Kidney glomerular epithelial cell (primary cell): ENCODE measurements at places on chromosomes 1 and 21.
A peak's percentile ranks its signal among the peaks of the same experiment; 100 is the strongest.

DNA sequence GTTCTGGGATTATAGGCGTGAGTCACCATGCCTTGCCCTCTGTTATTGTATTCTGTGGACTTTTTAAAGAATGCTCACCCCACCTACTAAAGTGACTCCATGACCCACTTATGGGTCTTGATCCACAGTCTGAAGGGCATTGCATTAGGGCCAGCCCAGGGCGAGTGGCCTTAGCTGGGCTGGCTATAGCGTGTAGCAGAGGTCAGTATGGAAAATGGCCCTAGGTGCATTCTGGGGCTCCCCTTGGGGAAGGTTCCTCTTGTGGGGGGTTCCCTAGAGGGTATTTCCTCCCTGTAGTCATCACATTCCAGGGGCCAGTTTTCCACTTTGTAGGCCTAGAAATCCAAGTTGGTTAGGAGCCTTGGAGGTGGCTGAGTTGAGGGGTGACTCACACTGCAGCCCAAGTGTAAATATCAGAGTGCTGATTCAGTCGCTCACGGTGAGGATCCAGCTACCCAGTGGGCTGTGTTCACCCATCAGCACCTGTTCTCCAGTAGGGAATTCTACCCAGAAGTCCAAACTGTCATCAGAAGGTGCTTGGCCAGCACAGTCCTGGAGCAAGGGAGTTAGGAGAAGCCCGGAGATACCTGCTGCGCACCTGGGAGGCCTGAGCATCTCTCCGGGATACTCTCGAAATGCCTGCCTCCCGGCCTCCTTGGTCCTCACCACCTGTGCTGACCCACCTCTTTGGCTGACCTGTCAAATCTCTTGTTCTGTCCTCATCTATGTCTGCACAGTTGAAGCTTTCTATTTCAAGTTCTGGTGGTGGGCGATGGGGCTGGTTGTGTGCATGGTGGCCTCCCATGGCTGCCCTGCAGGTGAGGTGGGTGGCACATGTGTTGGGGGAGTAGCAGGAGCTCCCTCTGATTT is 52.2 kb downstream of the NENF start:
- peak; percentile 95 for DNase-seq

DNA sequence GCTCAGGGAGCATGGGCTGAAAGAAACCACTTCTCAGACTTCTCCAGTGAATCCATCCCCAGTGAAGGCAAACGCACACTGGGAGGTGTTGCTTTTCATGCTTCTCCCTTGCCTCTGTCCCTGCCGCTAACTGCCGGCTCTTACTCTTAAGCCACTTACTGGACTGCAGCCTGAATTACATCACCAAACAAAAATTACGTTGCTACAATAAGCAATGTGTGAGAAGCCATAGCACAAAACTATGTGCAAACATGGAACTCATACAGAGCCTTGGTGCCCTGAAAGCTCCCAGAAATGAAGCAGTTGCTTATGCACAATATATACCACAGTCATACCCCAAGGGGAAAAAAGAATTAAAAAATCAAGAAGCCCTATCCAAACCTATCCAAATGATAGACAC is 375.2 kb downstream of the KCNH1 start:
- DNase-seq = no peak

DNA sequence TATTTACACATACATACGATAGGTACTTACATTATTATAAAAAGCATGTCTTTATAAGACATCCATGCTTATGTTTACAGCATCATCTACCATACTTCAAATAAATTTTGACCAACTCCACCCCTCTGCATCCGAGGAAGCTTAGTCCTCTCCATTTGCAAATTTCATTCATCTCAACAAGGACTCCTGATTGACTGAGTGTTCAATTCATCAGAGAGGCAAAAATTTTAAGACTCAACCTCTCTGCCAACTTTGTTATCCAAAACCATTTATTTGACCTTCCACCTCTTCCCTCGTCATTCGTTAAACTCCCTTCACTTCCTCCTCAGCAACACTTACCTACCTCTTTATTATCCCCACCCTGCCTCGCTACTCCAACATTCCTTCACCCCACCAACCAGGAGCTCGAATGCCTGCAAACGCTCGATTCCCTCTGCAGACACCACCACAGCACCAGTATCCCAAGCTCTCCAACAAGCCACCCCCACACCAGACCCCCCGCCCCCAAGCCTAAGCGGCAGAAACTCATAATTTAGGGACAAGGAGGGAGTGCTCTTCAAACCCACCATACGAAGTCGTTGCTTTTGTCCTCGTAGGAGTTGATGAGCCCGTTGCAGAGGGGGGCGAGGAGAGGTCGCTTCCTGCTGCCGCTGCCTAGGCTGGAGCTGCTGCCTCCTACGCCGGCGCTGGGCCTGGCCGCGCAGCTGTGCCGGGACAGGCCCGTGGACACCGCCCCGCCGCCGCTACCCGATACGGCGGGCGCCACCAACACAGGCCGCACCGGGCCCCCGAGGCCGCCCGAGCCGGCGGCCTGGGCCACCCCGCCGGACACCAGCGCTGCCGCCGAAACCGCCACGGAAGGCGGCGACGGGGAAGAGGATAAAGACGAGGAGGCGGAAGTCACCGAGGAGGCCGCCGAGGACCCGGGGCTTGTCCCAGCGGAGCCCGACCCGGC is 803 bp downstream of the COP1 start:
- peak; percentile 25 for DNase-seq

GRCh38 chr1:176480750-176481149 is 17.8 kb downstream of the PAPPA2 start:
- no peak for DNase-seq

DNA sequence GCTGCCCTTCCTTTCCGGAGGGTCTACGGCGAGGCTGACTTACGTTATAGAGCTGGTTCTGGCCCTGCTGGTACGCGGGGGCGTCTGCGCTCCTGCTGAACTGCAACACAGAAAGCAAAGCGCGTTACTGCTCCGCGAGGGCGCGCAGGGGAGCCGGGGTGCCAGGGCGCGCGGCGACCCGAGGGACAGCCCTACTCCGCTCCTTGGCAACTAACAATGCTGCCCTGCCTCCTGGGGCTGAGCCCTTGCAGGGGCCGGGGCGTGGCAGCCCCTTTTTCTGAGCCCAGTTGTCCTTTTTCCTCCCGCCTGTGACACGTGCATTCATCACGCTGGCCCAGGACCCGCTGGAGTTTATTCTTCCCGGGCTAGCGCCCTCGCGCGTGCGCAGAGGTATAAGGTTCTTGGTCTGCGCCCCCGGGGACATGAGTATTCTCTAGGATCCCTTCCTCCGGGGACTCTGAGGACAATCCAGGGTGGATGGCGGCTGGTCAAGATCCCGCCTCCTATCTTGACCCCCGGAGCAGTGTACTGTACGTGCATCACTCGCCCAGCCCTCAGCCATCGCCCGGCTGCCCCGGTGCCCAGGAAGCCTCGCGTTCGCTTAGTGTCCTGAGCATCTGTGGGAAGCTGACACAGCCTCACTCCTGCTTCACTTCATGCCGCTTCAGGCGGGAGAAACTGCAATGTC is 78.9 kb downstream of the CD247 start:
- peak; percentile 27 for DNase-seq

GRCh38 chr1:212467843-212468482 is 35.2 kb downstream of the NENF start:
- no peak for DNase-seq

DNA sequence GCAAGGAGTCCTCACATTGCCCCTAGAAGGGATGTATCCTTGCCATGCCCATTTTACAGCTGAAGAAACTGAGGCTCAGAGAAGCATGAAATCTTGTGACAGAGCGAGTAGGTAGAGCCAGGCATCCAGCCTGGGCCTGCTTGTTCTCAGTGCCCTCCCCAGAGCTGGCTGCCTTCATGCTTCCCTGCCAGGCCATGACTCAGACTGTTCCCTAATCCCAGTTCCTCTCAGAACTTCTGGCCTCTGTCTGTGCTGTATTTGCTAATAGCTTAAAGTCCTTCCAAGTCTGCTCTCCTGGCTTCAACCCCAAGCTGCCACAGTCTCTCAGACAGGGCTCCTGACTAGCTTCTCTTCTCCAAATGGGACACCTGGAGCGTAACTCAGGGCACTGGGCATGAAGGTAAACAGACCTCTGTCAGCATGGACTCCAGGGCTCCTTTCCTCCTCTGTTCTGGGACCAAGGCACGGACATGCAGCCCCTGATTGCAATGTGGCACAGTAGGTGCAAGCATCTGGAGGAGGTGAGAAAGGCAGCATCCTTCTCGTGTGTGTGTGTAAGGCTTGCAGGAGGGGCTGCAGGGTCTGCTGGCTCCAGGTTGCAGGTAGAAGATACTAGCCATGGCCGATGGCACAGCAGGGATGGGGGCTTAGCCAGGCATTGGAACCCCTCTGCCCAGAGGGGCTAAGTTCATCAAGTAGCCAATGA is 122.7 kb downstream of the HMGB4 start:
- DNase-seq = no peak

- DNase-seq = no peak
These were observed 164.3 kb downstream of the DHRS3 start for GRCh38 chr1:12453400-12454343.

GRCh38 chr1:23638786-23639241 is 52.8 kb upstream of the RPL11 start:
- DNase-seq = no peak

- DNase-seq = no peak
These were observed 55.0 kb downstream of the PLXNA2 start for GRCh38 chr1:208189183-208189582.

DNA sequence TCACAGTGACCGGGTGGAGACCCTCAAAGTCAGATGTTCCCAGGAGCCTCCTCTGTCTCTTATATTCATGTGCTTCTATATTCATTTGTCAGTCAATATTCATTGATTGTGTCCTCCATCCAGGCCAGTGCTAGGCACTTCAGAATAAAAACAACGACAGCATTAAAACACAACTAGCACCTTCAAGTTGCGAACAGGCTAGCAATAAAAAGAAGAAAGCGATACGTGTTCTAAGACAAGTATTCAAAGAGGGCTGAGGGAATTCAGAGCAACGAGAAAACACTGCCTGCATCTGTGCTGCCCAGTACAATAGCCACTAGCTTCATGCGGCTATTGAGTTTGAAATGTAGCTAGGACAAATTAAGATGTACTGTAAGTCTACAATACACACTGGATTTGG is 138.0 kb downstream of the PLXNA2 start:
- no peak for DNase-seq

DNA sequence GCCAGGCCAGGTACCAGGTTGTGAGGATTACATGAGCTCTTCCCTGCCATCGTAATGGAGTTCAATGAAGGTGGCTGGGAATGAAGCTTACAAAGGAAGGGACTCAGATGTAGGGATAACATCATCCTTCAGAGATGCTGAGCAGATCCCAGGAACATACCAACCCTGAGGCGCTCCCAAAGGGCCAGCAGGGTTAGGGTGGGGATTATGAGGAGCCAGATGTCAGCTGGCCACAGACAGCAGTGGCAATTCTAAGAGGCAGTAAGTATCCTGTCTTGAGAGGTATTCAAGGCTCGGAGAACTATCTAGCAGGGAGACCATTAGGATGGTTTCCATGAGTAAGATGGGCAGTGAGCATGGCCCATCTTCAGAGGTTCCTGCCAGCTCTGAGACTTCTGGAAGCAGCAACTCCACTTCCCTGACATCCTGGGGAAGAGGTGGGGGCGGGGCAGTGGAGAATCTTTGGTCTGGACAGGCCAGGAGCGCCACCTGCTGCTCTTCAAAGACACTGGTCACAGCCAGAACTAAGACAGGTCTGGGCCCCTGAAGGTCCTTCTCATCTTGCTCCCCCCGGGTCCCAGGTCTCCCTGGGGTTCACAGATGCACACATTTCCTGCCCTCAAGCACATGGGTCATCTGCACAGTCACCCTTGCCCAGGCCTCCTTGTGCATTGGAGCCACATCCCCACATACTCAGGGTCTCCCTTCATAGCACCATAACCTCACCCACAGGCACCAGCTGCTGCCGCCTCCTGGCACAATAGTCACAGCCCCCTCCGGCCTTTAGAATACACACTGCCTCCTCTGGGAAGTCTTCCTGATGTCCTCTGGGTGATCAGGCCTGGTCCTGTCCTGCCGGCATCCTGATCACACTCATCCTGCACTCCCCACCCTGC is 2.7 kb upstream of the SDC3 start:
- DNase-seq = peak; percentile 67

GRCh38 chr1:85274969-85275453 is 1.4 kb downstream of the BCL10 start:
- peak; percentile 60 for DNase-seq

DNA sequence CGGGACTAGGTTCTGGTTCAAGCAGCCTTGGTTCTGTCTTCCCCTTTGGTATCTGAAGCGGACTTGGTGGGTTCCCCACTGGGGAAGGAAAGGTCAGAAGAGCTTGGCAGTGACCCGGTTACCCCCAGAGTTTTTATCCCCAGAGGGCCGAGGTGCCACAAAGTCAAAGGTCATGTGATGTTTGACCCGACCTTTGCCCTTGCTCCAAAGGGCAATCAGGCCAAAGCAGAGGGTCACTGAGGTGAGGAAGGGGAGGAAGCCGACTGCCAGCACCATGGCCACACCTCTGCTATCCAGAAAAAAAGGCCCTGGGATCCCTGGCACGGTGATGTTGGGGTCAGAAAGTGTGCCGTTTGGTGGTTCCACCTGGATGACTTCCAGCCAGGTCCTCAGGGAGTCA is 4.4 kb downstream of the LINGO4 start:
- no peak for DNase-seq

GRCh38 chr1:184114818-184115398 is 63.4 kb downstream of the TSEN15 start:
- peak; percentile 18 for DNase-seq

- DNase-seq = no peak
These were observed 104.8 kb downstream of the RGS2 start for GRCh38 chr1:192913683-192914082.

DNA sequence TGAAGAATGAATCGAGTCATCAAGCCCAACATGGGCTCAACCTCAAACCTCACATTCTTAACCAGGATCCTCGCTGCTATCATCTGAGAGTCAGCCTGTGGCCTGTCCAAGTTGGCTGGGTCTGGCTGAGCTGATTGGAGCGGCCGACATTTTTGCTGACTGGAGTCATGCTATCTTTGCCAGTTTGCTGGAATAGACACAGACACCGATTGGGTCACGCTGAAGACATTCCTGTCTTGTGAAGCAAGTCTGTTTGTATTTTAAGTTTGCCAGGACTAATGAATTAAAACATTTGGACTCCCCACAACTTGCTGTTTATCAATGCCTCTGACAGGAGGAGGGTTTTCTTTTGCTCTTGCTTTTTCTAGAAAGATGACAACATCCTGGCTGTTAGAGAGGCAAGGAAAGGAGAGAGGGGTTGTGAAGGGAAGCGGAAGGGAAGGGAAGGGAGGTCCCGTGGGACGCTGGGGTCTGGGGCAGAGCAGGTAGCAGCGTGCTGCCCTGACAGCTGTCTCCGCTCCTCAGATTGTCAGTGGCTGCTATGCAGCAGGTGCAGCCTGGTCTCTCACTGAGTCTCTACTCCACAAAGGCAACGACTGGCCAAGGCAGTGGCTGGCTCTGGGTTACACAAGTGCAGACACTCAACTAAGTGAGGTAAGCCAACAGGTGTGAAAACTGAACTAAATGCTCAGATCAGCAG is at the start of gene MAP3K7CL:
TSS of gene MAP3K7CL (plus strand) at position 375 of the 700 bp plus-strand sequence. CDS start 2,701 bp downstream, outside the sequence.
- peak; percentile 99 for DNase-seq
